ENCODE measurements at places on chromosomes 2 and 18.

DNA sequence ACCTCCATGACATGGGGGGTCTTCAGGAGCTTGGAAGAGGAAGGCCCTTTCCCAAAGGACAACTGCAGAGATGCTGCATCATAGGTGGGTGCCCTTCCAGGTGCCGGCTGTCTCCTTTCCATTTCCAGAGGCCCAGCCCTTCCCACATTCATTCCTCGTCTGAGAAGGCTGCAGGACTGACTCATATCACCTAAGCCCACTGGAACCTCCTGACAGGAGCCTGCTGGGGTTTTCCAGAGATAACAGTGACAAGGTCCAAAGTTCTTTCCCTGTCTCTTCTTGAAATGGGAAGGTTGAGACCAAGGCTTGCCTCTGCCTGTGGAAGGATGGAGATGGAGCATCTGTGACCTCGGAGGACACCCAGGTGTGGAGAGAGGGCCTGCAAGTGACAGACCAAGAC is 3.6 kb upstream of the PRSS56 start:
- DNase-seq, result no peak

GRCh38 chr2:1350111-1350510 is 63.2 kb upstream of the TPO start:
- DNase-seq, result no peak

DNA sequence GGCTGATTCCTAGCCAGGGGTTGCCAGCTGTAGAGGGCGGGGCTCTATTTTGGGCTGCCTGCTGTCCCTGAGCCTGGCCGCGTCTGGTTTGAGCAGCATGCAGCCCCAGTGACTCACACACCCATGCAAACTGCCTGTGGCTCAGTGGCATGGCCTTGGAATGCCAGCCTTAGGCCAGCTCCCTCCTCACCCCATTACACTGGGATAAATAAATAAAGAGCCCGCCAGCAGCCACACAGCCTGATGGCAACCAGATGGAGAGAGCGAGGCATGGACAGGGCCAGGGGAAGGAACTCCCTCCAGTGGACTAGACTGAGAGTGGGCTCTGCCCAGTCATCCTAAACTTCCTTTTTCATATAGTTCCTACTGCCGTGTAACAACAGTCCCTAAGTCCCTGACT is 18.3 kb downstream of the NHEJ1 start:
- no peak for DNase-seq

DNA sequence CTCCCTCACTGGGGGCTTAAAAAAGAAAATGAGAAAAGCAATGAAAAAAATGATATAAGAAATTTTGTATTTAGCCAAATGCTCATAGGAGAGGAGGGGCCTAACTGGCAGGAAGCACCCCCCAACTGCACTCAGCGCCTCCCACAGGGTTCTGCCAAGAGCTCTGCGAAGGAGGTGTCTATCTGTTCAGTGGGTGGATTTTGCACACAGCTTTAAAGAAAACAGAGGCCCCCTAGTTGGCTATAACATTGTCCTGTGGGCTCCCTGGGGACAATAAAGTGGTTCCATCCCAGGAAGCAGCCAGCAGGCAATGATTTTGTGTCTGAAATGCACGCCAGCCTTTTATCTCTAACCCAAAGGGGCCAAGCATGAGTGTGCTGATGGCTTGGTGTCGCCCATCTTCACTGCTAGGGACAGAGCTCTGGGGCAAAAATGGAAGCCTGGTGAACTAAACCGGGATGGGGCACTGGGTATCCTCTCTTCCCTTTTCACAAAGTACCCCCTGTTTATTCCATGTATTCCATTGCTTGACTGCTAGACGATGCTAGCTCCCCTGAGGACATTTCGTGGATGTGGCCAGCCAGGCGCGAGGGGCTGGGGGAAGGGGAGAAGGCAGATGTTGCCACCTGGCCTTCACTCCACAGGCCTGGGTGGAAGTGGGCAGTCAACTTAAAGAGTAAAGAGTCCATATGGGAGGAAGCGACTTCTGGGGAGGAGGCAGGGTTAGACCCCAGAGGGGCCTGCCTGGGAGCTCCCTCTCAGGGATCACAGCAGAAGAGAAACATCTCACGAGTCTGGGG is 205.7 kb downstream of the CYP26B1 start:
- DNase-seq, result no peak

- no peak for DNase-seq
Measured at GRCh38 chr2:84896567-84896966, 8.9 kb upstream of the TMSB10 start.

GRCh38 chr18:31436825-31437224 is 10.7 kb upstream of the DSG3 start:
- DNase-seq, result no peak

GRCh38 chr2:11679016-11679415 is 9.0 kb upstream of the NTSR2 start:
- no peak for DNase-seq

Data from germinal center (tissue), 1 donor.